AG04450 (cell line): ENCODE measurements at places on chromosomes 11 and 22.

DNA sequence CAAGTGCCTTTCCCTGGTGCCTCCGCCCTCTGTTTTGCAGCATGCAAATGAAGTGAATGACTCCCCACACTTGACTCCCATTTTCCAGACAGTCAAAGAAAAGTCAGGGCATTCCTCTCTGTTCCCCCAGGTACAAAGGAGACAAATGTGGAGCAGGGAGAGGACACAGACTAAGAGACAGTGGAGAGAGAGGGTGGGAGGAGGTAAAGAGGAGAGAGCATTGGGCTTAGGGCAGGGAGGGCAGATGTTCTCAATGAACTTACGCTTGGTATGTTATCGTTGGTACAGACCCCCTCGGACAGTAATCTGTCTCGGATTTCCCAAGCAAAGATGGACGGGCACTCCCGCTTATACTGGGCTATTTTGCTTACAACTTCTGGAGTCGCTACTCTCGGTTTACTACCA is 9.8 kb downstream of the PAX6 start:
- DNase-seq = no peak

DNA sequence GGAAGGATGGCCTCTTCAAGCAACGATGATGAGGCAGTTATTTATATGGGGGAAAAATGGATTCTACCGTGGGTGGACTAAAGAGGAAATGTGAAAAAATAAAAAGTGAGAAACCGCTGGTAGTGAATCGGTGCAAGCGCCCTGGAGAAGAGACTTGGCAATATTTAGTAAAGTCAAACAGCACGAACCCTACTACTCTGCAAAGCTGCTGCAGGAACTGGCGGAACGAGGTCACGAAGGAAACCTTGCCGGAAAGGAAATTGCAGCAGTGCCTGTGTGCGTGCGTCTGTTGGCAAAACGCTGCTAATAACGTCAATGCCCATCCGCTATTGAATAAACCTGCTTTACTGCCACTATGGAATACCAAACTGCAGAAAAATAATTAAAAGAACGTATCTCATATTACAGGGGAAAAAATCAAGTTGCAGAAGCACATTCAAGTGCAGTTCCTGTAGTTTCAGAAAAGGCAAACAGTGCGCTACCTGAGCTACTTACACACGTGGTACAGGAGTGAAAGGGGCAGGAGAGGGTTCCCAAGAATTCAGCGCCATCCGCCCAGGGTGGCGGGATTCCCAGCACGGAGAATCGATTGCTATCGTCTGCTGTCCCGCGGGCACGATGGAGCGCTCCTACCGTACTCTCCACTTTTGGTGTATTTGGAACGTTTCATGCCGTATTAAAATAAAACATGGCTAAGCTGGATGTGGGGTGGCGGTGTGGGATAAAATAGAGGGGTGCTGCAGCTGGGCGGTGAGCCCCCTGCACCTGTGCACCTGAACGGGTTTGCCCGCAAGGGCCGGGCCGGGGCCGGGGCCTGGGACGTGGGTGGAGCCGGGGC is 585 bp upstream of the NADSYN1 start:
- DNase-seq = no peak

- DNase-seq = no peak
These were observed 132.3 kb upstream of the ZBED5 start for GRCh38 chr11:10990160-10990559.

- no peak for DNase-seq
These were observed 92.5 kb downstream of the APIP start for GRCh38 chr11:34823639-34824038.

GRCh38 chr11:27028561-27028965 is 12.1 kb upstream of the BBOX1 start:
- no peak for DNase-seq

- DNase-seq = no peak
These were observed 316.3 kb upstream of the LARGE1 start for GRCh38 chr22:34236527-34236926.

- DNase-seq = no peak
These were observed 37.1 kb upstream of the SLC37A2 start for GRCh38 chr11:125025968-125026367.

GRCh38 chr11:112615238-112615637 is 346.0 kb upstream of the NCAM1 start:
- no peak for DNase-seq
